Activated CD8-positive, alpha-beta memory T cell treated with anti-CD3 and anti-CD28 coated beads, Interleukin-2, amount 10 ng/mL, durations not matched to agents 7 days and 5 days (primary cell): ENCODE measurements at places on chromosomes 2 and 18. TPM values are rescaled to one million over a fixed set of nuclear protein-coding genes. Genes with fewer than 3 reads are reported as not detected.

- no peak overlapping the region for H3K4me3 ChIP-seq
- peaks cover 6% of the 10 kb centered on the region for H3K4me1 ChIP-seq
- no peak for DNase-seq
- peaks cover 3% of the 10 kb centered on the region for H3K36me3 ChIP-seq
- H3K27ac ChIP-seq: no peak overlapping the region
These were observed 2.0 kb upstream of the ZC3H6 start for GRCh38 chr2:112273349-112273748.

DNA sequence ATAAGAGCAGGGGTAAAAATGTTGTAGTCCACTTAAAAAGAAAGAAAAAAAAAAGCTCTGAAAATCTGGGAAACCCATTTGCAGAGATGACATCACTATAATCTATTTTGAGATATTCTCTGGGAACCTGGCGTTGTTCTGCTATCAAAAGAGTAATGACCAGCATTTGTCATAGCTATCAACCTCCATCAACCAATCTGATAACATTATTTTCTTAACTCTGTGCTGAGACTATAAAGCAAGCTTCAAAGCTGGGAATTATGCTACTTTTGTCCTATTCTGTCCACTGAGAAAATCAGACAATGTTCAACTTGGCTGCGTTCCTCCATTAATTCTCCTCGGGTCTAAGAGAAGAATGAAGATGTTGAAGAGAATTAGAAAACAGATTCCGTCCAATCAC is 107.5 kb downstream of the STK39 start:
- DNase-seq: no peak
- H3K4me1 ChIP-seq: peaks cover 9% of the 10 kb centered on the region
- H3K27ac ChIP-seq: no peak overlapping the region
- no peak overlapping the region for H3K4me3 ChIP-seq
- peaks cover 14% of the 10 kb centered on the region for H3K36me3 ChIP-seq

GRCh38 chr18:51235009-51235789 is 37.7 kb upstream of the MEX3C start:
- peaks cover 3% of the 10 kb centered on the region for H3K27me3 ChIP-seq
- no peaks in the 10 kb centered on the region for H3K36me3 ChIP-seq
- H3K4me3 ChIP-seq: no peak overlapping the region

GRCh38 chr2:9800975-9801726 is 42.1 kb upstream of the TAF1B start:
- no peaks in the 10 kb centered on the region for H3K36me3 ChIP-seq
- peak; percentile 63 for DNase-seq
- peaks cover 15% of the 10 kb centered on the region for H3K27me3 ChIP-seq
- peaks cover 44% of the 10 kb centered on the region for H3K4me1 ChIP-seq
- H3K4me3 ChIP-seq: no peak overlapping the region

Gene CCDC148
- total RNA-seq: not detected

Gene TRIB2
- total RNA-seq: 28.5 TPM

DNA sequence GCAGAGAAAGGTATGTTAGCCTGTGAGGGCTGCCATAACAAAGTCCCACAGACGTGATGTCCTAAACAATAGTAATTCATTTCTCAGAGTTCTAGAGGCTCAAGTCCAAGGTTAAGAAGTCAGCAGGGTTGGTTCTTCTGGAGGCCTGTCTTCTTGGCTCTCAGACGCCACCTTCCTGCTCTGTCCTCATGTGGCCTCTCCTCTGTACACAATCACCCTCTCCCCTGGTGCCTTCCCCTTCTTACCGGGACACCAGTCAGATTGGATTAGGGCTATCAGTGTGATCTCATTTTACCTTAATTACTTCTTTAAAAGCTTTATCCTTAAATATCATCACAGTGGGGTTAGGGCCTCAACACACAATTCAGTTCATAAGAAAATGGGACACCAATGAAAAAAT is 860.5 kb downstream of the RNF144A start:
- no peak overlapping the region for H3K27ac ChIP-seq
- peaks cover 14% of the 10 kb centered on the region for H3K36me3 ChIP-seq
- H3K27me3 ChIP-seq: no peaks in the 10 kb centered on the region
- no peak for DNase-seq
- peaks cover 27% of the 10 kb centered on the region for H3K4me1 ChIP-seq

GRCh38 chr2:156147594-156148330 is 184.8 kb downstream of the NR4A2 start:
- H3K27ac ChIP-seq: no peak overlapping the region
- H3K36me3 ChIP-seq: no peaks in the 10 kb centered on the region
- H3K27me3 ChIP-seq: no peaks in the 10 kb centered on the region
- no peak for DNase-seq
- no peaks in the 10 kb centered on the region for H3K4me1 ChIP-seq

Gene DSG1
- total RNA-seq: not detected

Gene VIT
- total RNA-seq: not detected

Gene RAB17
- total RNA-seq: not detected

Gene FNDC4
- not detected for total RNA-seq

- H3K4me3 ChIP-seq: no peak overlapping the region
- H3K36me3 ChIP-seq: no peaks in the 10 kb centered on the region
- no peak for DNase-seq
- no peaks in the 10 kb centered on the region for H3K4me1 ChIP-seq
These were observed 11.1 kb downstream of the PDE1A start for GRCh38 chr2:182415771-182416170.

Gene CNTNAP5
- total RNA-seq: not detected
